Progenitor cell of endocrine pancreas (in vitro differentiated cells): ENCODE measurements at places on chromosomes 1 and 21.

- DNase-seq = no peak
Measured at GRCh38 chr1:217135569-217135915, 412.3 kb upstream of the ESRRG start.

- no peak for DNase-seq
Measured at GRCh38 chr1:33346927-33347649, 26.2 kb upstream of the A3GALT2 start.

- DNase-seq = no peak
Measured at GRCh38 chr1:28343405-28343804, 14.6 kb downstream of the MED18 start.

DNA sequence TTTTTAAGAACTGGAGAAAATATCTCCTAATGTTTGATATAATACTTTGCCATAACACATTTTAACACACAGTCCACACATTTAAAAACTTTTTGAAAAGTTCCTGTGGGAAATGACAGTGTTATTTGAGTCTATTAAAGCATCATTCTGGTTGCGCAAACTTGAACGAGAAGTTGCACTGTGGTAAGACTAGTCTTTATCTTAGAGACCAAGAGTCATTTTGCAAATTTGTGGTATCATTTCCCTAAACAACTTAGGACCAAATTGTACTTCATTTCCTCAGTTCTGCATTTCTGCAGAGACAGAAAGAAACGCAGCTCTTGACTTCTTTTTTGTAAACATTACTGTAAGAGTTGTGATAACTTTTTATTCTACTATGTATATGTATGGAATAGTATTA lies at the start of gene RGS18:
TSS of gene RGS18 (plus strand) at position 282 of the 400 bp plus-strand sequence. CDS start 176 bp downstream, outside the sequence.
- DNase-seq = no peak

GRCh38 chr1:204293605-204294337 lies 66.0 kb downstream of the PLEKHA6 start:
- DNase-seq = no peak

DNA sequence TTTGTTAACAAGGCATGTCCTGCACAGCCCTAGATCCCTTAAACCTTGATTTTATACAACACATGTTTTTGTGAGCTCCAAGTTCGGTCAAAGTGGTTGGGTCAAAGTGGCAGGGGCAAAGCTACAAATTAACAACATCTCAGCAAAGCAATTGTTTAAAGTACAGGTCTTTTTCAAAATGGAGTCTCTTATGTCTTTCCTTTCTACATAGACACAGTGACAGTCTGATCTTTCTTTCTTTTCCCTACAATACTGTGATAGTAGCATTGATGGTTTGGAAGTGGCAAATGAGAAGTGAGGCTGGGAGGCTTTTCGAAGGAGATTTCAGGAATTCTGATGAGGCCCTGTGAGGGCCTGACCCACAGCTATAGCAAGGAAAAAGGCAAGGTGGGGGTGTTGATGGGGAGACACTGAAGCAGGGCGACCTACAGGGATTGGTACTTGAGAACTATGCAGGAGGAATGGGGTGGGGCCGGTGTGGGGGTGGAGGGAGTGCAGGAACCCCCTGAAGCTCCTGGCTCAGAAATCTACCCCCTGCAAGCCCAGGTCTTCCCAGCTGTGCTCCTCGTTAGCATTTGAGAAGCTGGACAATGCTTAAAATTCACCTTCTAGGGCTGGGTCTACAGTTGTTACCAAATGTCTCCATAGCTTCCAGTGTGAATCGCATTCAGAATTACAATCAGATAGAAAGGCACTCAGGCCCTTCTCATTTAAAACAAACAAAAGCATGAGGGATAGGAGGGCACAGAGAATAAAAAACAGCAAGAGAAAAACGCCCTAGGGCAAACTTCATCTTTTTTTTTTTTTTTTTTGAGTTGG lies 102.6 kb upstream of the PPM1J start:
- no peak for DNase-seq

DNA sequence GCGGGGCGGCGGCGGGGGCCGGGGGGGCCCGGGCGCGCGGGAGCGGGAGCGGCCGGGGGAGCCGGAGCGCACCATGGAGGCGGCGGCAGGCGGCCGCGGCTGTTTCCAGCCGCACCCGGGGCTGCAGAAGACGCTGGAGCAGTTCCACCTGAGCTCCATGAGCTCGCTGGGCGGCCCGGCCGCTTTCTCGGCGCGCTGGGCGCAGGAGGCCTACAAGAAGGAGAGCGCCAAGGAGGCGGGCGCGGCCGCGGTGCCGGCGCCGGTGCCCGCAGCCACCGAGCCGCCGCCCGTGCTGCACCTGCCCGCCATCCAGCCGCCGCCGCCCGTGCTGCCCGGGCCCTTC lies 546 bp downstream of the SKI start:
- DNase-seq = no peak

- DNase-seq = no peak
Measured at GRCh38 chr1:91791103-91791502, 94.8 kb downstream of the TGFBR3 start.

DNA sequence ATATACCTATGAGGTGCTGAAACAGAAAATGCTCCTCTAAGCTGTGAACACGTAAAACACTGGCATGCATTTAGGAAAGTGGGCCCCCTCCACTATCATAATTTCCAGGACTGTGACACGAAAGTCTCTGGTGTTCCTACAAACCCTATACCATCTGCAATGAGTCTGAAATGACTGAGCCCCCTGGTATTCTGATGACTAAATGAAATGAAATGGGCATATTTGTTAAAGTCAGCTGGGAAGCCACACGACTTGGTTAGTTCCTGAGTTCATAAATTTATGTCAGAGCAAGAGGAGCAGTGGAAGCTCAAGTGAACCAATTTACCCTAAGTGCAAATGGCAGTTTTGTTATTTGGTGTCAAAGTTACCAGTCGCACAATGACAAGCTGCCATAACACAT lies 182.3 kb downstream of the KCTD3 start:
- no peak for DNase-seq

- DNase-seq = no peak
Measured at GRCh38 chr1:89600451-89601224, 32.3 kb upstream of the LRRC8C start.
